ENCODE measurements at places on chromosomes 11 and 22. TPM values are rescaled to one million over a fixed set of nuclear protein-coding genes. Genes with fewer than 3 reads are reported as not detected.
A peak's percentile ranks its signal among the peaks of the same experiment; 100 is the strongest.

NUMA1 gene
- total RNA-seq, result 114 TPM

DNA sequence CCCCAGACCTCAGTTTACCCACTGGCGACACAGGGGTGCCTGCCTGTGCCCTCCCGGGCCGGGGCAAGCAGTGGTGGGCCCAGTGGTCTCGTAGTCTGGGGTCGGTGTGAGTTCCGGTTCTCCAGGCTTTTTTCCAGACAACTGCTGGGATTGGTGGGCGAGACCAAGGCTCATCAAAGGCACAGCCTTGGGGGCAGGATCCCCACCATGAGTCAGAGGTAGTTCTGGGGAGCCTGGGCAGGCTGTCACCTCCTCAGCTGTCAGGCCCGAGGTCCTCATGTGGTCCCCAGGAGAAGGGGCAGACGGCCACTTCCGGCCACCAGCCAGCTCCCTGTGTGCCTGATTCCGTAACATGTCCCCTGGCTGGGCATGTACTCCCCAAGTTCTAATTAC is 827 bp upstream of the MUC2 start:
- no peak for ATAC-seq

DNA sequence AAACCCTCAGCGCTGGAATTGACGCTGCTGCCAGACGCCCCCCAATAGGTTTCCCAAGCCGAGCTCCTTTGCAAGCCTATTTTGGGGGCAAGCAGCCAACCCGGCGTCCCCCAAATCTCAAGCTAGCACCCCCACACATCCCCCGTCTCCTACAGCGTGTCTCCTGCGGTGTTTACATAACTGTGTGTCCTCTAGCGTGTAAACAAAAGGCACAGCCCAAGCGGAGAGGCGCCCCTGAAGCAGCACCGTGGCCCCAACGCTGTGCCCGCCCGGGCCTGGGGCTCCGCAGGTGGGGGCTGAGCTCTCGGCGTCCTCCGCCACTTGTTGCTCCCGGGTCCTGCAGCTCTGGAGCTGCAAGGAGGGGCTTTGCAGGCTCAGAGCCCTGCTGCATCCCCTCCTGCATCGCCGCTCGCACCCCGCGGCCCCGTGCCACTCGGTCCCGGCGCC is 1.6 kb downstream of the CADM1 start:
- ATAC-seq, result no peak

DNA sequence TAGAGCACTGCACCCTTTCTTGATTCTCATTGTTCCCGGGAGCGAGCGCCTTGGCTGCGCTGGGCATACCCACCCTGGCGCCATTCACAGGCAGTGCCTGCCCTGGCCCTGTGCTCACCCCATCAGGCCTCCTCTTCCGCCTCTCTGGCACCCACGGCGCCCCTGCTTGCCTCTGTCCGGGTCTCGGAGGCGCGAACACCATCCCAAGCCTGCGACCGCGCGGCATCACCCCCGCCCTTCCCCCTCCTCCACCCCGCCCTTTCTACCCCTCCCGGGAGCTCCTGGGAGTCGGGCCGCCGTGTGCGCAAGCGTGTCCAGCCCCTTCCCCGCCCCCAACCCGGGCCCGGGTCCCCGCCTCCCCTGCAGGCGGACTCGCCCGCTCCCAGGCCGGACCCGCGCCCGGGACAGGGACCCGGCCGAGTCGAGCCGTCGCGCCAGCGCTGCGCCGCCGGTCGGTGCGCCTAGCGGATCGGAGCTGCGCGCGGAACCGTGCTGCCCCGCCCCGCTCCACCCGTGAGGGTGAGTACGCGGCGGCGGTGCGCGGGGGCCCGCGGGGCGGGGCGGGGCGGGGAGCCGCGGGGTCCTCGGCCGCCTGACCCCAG is at the start of gene ST3GAL4:
Gene ST3GAL4 (plus strand): TSS at position 363 of the 602 bp plus-strand sequence. CDS start 50,470 bp downstream, outside the sequence.
- ATAC-seq, result peak; percentile 89

DNA sequence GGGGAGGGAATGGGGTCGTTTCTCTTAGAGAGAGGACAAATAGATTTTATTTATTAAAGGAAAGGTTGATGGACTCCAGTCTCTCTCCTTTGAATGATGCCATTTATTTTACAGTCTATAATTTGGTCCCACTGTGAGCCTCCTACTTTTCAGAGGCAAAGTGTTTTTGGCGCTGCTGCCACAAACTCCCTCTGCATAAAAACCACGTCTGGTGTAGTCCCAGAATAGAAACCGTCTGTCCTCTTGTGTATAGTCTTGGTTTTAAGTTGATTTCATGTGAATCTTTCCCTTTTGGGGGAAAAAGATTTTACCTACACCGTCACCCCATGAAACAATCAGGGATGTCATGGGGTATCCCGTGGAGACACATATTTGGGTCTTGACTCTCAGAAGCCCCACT is 143.6 kb upstream of the SEZ6L start:
- ATAC-seq, result no peak

GRCh38 chr11:89321401-89321800 is 143.7 kb downstream of the TYR start:
- ATAC-seq, result no peak

GRCh38 chr11:126205359-126205758 is 6.1 kb downstream of the RPUSD4 start:
- no peak for ATAC-seq

GRCh38 chr11:110272919-110273318 is 23.5 kb downstream of the RDX start:
- peak; percentile 92 for ATAC-seq

GRCh38 chr11:94734563-94735275 is 33.4 kb upstream of the AMOTL1 start:
- no peak for ATAC-seq

GRCh38 chr11:128737704-128738103 is 43.8 kb downstream of the FLI1 start:
- no peak for ATAC-seq

DNA sequence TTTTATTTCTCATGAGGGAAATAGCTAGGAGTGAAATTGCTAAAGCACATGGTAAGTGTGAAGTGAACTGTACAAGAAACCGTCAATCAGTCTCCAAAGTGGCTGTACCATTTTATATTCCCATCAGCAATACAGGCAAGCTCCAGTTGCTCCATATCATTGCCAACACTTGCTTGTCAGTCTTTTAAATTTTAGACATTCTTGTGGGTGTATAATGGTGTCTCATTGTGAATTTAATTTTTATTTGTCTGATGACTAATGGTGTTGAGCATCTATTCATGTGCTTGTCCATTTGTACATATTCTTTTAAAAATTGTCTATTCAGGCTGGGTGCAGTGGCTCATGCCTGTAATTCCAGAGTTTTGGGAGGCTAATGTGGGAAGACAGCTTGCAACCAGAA is 34.1 kb upstream of the SMCO4 start:
- ATAC-seq, result no peak

DNA sequence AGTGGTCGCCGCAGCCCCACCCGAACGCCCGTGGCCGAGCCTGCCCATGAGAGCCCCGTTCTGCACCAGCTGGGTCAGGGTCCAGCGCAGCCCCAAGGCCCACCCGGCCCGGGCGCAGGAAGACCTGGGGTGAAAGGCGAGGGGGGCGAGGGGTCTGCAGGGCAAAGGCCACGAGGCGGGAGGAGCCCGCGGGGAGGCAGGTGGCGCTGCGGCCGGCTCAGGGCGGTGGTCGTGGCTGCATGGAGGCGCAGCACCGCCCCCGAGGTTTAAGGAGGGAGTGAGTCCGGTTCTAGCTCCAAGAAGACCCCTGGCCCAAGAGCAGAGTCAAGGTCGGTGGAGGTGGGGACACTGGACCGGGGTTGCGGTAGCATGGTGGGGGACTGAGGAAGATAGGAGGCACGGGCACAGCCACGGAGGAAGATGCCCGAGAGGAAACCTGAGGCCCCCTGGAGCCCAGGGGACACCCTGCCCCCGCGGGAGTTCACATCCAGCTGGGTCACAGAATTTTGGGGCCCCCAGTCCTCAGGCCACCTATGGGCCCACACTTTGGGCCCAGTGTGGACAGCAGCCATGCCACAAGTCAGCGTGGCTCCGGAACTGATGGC is 514 bp upstream of the HDAC10 start:
- ATAC-seq, result no peak

GRCh38 chr11:30143098-30143705 is 87.6 kb upstream of the FSHB start:
- ATAC-seq, result peak; percentile 68

DNA sequence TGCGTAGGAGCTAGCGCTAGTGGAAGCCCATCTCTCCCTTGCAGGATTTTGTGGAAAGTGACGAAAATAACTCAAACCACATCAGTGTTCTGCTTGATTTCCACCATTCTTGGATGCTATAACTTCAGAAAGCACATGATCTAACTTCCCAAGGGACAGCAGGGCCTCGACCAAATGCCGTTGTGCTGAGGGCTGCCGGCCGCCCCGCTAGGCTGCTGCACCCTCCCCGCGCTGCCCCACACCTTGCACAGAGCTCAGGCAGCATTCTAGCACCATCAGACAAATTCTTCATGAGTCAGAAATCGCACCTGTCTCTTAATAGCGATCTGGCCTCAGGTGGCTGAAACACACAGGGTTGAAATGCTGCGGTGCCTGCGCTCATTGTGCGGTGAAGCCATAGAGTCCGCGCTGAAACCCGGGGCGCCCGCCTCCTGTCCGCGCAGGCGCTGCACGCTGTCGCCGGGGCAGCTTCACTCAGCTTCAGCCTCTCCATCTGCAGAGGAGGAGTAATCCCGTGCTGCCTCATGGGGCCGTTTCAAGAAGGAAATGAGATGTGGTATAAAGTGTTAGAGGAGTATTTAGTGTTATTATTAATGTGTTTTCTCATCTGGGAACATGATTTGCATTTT is 59.2 kb upstream of the B3GAT1 start:
- ATAC-seq, result no peak

DNA sequence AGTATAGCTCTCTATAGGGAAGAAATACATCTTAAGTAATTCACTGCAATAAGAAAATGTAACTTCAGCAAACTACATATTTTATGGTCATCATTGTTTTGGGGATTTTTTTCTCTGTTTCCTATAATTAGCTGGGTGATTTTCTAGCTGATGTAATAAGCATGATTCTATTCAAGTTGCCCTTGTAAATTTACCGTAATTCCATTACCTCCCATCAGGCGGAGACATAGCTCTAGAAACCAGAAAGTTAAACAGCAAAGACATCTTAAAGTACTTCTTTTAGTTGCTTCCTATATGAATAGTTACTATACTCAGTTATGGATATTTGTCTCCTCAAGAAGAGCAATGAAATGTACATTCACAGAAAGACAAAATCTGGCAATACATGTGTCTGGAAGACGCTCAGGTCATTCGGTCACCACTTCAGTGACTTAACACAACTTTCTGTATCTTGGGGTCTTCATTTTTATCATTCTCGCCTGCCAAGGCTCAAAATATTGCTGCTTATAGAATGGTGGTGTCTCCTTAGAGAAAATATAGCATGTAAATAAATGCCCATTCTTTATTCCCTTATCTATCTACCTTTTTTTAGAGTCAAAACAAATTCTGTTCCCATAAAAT is 239.9 kb upstream of the ZC3H12C start:
- no peak for ATAC-seq

CDC42EP2 gene
- 5.0 TPM for total RNA-seq

DNA sequence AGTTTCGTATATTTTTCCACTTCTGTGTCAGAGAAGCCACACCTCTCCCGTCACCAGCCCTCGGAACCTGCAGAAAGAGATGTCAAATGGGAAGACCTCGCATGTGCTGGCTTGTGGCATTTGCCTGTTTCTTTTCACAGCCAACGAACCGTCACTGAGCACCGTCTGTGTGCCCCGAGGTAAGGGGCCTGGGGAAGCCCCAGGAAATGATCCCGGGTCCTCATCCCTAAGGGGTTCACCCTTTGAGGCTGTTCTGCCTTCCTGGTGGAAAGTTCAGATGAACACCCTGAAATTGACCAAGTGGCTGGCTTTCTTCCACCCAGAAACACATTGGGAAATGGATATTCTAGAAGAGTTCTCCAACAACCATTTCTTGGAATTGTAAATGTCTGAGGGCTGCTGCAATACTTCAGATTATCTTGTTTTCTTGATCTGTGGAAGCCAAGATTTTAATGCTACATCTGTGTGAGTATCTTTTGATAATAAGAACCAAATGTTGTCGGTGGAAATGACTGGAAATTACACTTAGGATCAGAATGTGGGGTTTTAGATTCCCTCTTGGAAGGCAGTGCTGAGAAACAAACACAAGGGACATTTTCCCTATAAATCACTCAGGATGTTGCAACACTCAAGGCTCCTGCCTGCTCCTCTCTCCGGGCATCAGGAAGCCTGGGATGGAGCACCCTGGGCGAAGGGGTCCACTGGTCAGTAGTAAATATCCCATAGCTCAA is 37.6 kb downstream of the RIBC2 start:
- ATAC-seq, result peak; percentile 76

TMPRSS13 gene
- 0.11 TPM for total RNA-seq

DNA sequence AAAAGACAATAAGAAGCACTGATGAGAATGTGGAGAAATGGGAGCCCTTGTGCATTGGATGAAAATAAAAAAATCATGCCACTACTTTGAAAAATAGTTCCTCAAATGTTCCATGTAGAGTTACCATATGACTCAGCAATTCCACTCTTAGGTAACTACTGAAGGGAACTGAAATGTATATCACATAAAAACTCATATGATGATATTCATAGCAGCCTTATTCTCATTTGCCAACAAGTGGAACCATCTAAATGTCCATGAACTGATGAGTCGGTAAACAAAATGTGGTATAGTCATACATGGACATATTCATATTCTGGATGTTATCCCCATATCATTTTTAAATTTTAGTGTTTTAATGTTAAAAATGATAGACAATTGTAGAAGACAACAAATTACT is 3.5 kb downstream of the KRTAP5-9 start:
- no peak for ATAC-seq

GRCh38 chr11:75813124-75813523 is 1.9 kb upstream of the UVRAG start:
- ATAC-seq, result no peak

DNA sequence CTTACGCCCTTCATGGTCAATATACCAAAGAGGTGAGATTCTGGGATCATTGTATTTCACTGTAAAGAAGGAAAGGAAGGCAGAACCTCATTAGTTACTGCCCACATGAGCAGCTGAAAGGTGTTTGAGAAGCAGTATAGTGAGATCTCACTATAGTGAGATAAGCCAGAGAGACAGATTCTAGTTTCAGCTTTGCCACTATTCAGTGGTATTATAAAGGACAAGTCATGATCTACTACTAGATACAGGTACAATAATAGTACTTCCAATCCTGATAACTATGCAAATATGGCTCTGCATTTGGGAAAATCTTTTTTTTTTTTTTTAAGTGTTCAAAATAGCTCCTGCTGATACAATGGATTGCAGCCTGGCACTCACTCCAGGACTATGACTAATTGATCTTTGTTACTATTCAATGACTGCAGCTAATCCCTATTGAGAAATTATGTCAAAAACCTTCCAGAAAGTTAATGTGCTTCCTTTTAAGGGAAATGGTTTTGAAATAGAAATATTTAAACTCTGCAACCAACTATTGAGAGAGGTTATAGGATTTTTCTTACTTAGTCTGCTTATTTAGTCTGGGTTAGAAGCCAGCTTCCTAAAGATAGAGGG is 8.3 kb upstream of the DLAT start:
- no peak for ATAC-seq

- ATAC-seq, result no peak
Measured at GRCh38 chr11:131656839-131657211, 286.4 kb downstream of the NTM start.

RHOD gene
- not detected for total RNA-seq

MISFA gene
- 10.1 TPM for total RNA-seq

PARVB gene
- total RNA-seq, result 3.1 TPM

Data from motor neuron (in vitro differentiated cells).